Activated CD4-positive, alpha-beta T cell treated with anti-CD3 and anti-CD28 coated beads for 24 hours (primary cell): ENCODE measurements at places on chromosomes 6 and 20.

GRCh38 chr20:17327185-17328148 is 100.6 kb downstream of the PCSK2 start:
- DNase-seq = no peak

DNA sequence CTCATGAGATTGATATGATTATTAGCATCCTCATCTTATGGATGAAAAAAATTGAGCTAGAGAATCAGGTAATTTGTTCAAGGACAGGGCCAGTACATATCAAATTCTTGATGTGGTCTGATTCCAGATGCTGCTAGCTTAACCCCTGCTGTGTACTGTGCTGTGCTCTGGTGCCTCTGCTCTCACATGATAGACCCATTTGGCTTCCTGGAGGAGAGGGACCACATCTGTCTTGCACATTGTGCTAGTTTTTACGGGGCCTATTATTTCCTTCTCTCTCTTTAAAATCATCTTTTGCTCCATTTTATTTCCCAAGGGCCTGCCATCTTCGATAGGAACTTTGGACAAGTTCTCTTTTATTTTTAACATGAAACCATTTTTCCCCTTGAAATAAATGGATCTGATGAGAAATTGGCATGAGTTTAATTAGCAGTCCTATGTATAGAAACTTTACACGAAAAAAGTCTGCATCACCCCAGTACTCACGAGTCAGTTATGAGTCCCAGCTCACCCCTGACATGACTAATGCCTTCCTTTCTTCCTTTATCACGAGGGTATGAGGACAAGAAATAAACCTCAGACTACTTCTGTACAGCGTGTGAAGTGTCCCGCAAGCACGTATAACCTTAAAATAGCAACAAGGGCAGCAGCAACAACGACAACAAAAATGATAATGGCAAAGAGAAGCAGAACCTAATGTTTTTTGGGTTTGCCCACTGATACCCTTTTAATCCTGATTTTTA is 26.5 kb downstream of the CD109 start:
- DNase-seq = no peak

DNA sequence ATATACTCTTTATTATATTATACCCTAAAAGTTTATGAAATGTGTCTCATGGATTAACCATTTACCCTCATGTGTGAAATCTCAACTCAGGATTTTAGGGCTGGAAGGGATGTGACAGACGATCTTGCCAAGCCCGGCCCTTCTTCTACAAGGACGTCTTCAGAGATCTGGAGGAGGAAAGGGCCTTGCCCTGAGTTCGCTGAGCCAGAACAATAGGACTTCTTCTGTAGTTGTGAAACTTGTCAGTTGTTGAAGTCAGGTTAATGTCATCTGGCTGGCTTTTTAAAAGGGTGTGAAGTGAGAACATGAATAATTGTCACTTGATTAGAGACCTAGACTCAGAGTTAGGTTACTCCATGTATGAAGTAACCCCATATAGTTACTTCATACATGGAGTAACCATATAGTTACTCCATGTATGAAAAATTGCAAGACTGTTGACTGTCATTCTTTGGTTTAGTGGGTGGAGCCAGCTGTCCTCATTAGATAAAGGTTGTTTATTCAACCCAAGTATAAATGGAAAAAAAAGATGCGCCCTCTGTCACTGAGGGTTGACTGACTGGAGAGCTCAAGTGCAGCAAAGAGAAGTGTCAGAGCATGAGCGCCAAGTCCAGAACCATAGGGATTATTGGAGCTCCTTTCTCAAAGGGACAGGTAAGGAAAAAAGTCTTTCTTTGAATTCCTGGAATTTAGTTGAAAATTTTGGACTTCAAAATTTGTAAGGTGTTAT is at the start of gene ARG1:
TSS of gene ARG1 (plus strand) at position 541 of the 730 bp plus-strand sequence. CDS start at position 598, 57 bp downstream.
- no peak for DNase-seq

- DNase-seq = no peak
These were observed 216.2 kb downstream of the RNF144B start for GRCh38 chr6:18603361-18603760.

- DNase-seq = no peak
These were observed 4.5 kb downstream of the UBE3D start for GRCh38 chr6:83061190-83061589.

- no peak for DNase-seq
These were observed 15.4 kb upstream of the KHDC1L start for GRCh38 chr6:73240730-73241129.

- DNase-seq = no peak
These were observed 171.5 kb downstream of the QKI start for GRCh38 chr6:163585932-163586437.

- no peak for DNase-seq
These were observed 22.9 kb downstream of the IRF4 start for GRCh38 chr6:414447-414846.

DNA sequence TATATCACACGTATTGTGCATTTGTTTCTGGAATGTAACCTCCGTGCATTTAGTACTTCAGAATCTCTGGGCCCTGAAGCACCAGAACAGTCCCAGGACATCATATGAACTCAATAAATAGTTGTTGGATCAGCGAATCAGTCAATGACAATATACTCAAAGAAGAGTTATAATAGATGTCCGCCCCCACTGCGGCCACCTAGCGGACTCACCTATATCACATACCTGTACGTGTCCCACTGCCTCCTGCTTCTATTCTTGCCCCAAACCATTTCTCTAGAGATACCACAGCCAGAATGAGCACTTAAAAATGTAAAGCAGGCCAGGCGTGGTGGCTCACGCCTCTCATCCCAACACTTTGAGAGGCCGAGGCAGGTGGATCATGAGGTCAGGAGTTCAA is 73.9 kb downstream of the DCDC2 start:
- DNase-seq = no peak

DNA sequence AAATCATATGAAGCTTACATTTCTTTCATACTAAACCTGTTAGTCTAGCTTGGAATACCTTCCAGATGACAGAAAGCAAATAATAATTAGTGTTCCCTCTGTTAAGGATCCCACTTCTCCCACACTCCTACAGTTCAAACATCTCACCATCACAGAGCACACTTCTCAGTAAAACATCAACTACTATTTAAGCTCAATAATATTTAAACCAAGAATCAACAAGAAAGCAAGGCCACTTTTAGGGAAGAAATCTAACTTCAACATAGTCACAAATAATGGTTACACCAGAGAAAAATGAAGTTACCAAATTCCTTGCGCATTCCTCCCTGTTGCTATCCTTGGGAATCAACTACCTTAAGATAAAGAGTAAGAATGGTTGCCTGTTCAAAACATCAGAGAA is 1.6 kb downstream of the SNX14 start:
- DNase-seq = no peak

DNA sequence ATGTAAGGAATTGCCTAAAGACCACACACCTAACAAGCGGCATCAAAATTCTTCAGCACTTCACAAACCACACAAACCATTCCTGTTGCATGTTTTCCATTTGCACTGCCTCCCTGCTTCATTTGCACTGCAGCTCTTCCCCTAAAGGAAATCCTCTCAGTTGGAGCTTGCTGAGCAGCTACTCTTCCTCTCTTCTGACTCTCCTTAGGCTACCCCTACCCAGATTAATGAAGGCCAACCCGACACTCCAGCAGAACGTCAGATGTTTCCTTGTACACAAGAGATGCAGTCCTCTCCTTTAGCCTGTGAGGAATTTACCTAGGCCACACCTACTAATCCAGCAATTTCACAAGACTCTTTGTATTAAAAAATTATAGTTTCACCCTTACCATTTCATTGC is 8.1 kb downstream of the BEND6 start:
- DNase-seq = no peak

- DNase-seq = no peak
These were observed 848.2 kb downstream of the DHX35 start for GRCh38 chr20:39810309-39810708.

- no peak for DNase-seq
These were observed 175.3 kb upstream of the CST7 start for GRCh38 chr20:24773751-24774201.

DNA sequence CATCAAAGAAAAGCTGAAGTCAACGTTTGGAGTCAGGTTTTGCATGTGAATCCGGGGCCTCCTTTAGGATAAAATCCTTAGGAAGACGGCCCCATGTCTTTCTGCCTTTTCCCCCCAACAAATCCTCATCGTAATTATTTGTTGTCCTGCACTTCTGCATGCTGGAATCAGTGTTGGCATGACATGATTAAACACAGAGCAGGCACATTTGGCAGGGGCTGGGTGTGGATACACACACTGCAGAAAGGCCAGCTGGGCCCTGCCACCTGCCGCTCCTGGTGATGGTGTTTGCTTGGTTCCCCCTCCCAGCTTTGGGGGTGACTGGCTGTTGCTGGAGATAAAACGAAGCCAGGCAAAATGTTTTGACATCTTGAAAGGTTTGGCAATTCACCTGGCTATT is 46.3 kb upstream of the FOXA2 start:
- no peak for DNase-seq

DNA sequence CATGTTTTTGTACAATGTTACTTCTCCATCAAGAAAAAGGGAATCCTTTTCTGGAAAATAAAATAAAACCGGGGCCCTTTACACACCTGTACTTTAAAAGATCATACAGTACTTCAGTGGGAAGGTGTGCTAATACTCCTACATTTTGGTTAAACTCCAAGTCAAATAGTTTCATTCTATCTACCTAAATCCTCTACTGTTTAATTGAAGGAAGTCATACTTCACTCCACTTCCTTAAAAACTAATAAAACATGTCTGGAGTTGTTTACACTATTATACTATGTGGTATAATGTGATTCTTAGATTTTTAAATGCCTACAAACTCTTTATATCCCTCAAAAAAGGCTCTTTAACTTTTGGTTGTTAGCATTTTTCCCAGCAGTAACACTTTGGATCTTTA is 18.6 kb upstream of the HBS1L start:
- DNase-seq = no peak

GRCh38 chr6:70819646-70820045 is 137.2 kb downstream of the B3GAT2 start:
- DNase-seq = no peak

DNA sequence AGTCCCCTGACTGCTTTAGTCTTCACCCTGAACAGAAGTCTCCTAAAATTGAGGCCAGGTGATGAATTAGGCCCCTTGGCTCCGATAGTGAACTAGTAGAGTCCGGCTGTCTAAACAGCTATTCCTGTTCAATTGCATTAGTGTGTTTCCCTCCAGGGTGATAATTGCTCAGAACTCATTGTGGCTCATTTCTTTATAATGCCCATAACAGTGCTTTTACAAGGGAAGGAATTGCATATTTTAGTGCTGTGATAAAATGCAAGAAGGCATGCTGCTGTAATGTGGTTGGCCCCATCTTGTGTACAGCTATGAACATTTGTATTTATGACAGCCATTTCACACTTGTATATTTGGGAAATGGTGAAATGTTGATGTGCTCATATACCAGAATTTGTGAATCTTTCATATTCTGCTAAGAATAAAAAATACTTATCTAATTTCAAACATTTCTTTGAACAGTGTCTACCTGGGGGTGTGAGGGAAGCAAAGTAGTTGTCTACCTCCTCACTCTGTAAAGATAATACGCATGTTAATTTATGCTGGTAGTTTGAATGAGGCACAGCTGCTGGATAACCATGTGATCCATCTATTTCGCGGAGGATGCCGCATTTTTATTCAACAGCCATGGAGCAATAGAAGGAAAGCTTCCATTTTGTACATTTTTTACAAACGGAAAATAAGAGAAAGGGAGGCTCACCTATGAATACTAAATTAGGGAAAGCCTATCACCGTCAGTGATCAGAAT is 451.4 kb downstream of the NKAIN2 start:
- no peak for DNase-seq
